ENCODE measurements at places on chromosomes 7 and 10.
A peak's percentile ranks its signal among the peaks of the same experiment; 100 is the strongest.

- no peak for DNase-seq
Measured at GRCh38 chr10:48649349-48649944, 35.2 kb upstream of the WDFY4 start.

- DNase-seq: no peak
Measured at GRCh38 chr10:48453451-48454301, 147.2 kb downstream of the MAPK8 start.

DNA sequence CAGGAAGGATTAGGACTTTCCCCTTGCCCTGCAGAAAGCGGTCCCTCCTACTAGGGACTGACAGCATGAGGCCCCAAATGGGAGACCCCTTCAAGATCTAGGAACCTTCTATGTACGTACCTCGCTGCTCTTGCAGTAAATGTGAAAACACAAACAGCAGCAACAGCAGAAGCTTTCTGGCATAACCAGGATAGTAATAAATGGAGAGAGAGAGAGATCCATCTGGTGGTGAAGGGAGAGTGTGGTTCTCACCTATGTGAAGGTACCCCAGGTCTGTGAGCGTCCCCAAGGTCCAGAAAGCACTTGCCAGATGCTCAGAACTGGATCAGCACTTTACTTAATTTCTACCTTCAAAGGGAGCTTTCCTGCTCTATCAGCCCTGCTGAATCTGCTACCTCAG, 592.7 kb downstream of the PARD3 start:
- no peak for DNase-seq

- DNase-seq: peak; percentile 61
Measured at GRCh38 chr7:139396323-139396951, 36.7 kb downstream of the LUC7L2 start.

DNA sequence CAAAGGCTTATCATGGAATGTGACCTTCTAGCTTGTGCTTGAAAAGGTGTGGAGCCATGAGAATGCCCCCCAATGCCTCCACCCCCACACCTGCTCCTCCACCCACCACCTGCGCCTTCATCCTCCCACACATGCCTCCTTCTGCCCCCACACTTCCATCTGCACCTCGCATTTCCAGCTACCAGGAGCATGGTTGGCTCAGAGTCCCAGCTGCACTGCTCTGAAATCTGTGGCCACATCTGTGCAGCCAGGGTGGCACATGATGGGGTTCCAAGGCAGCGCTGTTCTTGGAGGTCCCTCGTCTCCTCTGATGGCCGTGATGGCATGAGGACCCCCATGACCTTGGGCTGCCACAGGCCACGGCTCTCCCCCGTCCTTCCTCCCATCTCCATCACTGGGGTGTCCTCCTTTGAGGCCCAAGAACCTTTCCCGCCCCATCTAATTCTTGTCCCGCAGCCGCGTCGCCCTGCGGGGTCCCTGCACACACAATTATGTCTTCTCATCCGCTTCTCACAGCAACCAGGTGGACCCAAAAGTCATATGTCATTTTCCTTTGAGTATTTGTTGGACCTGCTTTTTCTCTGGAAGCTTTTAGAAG, 40.6 kb upstream of the CNPY1 start:
- no peak for DNase-seq

DNA sequence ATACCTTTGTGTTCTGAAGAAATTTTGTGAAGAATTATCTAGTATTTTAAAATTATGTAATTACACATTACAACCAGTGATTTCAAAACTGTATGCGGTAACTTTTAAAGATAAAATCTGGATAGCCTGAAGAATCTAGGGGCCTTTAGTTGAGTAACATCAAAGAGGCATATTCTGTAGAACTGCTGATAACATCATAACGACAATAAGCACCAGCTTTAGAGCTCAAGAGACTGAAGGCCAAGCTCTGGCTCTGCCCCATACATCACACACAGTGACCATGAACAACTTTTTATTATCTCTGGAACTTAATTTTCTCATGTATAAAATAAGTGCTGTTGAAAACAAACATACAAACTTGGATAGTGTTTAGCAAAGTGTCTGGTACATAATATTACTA, 121.1 kb upstream of the RHOBTB1 start:
- no peak for DNase-seq

- DNase-seq: peak; percentile 22
Measured at GRCh38 chr10:88437411-88437810, 145.7 kb downstream of the RNLS start.

- DNase-seq: no peak
Measured at GRCh38 chr7:76063525-76063924, 15.6 kb downstream of the MDH2 start.

GRCh38 chr7:1225441-1226185, 7.1 kb upstream of the UNCX start:
- no peak for DNase-seq

- peak; percentile 56 for DNase-seq
Measured at GRCh38 chr10:96017191-96017687, 26.1 kb upstream of the CCNJ start.

DNA sequence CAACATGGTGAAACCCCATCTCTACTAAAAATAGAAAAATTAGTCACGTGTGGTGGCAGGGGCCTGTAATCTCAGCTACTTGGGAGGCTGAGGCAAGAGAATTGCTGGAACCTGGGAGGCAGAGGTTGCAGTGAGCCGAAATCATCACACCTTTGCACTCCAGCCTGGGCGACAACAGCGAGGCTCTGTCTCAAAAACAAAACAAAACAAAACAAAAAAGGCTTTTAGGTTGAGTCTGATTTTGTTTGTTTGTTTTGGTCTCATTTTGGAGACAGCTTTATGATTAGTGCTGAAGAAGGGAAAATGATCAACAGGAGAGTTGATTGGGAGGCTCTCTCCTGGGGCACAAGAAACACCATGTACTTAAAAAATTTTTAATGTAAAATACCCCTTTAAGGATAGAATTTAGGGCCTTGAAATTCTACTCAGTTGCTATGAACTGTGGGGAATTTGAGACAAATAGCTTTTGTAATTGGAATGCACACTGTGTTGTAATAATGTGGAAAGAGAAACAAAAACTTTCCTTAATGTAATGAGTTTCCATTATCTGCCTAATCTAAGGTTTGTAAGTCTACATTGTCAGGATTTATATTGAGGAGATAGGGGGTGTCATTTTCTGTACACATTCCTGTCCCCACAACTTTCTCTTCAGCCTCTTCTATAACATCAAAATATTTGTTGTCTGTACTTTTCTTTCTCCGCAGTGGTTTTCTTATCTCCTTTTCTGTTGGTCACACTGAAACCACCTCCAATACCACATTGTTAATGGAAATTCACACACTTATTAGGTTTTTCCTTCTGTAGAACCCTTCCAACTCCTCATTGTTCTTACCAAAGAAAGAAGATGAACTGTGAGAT, 41.3 kb downstream of the ARID5B start:
- peak; percentile 43 for DNase-seq

GRCh38 chr7:27359181-27360125, 116.9 kb downstream of the EVX1 start:
- no peak for DNase-seq

DNA sequence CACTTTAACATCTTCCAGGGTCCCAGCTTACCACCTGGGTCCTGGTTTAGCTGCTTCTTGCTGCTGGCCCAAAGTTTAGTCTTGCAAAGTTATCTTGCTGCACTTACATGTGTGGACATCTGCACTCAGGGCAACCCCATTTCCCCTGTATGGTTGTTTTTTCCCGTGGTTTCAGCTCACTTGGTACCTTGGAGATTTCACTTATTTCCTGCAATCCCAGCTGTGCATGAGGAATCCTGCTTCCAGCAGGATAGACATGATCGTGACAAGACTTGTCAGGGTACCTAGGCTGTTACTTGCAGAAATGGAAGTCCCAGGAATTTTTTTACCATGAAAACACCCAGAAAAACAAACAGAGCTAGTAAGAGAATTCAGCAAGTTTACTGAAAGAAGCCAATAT, 95.9 kb upstream of the LEP start:
- no peak for DNase-seq

- DNase-seq: no peak
Measured at GRCh38 chr7:106052681-106053080, 59.4 kb downstream of the SYPL1 start.

DNA sequence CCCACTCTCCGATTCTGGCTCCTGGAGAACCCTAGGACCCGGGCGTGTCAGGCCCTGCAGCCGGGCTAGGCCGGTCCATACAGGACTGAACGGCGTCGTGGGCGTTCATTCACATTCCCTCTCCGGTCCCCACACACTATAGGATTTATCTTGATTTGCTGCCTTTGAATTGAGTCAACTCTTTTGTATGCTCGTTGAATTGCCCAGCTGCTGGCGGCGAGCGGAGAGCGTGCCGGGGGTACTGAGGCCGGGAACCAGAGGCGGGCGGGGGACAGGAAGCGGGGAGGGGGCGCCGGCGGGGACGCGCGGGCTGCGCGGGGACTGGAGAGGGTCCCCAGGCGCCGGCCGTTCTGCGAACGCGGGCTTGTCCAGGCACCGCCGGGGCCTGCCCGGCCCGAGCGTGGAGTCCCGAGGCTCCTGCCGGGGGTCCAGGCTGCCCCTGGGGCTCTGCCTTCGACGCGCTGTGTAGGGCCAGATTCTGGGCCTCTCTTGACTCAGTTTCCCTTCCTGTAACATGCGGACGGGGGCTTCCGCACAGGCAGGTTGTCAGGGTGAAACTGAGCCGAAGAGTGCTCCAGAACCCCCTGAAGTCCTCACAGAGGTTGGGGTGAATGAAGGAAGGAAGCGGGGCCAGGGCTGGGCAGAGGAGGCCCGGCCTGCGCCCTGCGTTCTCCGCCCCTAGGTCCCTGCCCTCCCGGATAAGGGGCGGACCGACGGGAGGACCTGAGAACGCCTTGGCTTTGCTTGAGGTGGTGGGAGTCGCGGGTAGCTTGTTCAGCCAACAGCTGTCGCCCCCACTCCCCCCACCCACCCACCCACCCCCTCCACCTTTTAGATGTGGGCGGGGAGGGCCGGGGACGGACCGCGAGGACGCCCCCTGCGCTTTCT, 769 bp upstream of the ELFN1 start:
- peak; percentile 50 for DNase-seq

DNA sequence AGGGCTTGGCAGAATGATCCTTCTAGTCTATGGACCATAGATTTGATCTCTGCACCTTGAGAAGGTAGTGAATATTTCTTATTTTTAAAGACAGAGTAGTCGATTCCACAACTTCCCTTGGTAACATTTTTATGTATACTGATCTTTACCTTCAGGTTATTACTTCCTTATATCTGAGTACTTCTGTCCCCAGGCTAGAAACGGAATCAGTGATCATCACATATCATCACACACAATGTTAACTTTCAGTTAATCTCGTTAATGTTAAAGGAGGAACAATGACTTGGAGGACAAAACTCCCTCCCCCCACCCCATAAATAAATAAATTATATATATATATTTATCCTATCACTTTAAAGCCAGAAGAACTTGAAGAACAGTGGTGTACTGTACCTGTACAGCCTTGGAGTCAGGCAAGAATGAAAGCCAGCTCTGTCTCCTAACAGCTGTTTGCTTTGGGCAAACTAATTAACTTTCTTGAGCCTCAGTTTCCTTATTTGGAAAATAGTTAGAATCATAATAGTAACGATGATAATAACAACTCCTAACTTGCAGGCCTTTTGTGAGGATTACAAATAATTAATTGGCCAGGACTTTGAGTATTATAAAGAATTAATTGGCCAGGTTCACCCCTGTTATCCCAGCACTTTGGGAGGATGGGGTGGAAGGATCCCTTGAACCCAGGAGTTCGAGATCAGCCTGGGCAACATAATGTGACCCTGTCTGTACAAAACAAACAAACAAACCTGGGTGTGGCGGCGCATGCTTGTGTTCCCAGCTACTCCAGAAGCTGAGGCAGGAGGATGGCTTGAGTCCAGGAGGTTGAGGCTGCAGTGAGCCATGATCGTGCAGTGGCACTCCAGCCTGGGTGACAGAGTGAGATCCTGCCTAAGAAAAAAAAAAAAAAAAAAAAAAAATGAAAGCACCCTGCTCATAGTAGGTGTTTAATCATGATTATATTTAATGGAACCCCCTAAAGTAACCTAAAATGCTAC, 63.5 kb downstream of the SAMD9 start:
- DNase-seq: no peak

GRCh38 chr7:95476904-95477594, 8.7 kb upstream of the ASB4 start:
- DNase-seq: peak; percentile 68

DNA sequence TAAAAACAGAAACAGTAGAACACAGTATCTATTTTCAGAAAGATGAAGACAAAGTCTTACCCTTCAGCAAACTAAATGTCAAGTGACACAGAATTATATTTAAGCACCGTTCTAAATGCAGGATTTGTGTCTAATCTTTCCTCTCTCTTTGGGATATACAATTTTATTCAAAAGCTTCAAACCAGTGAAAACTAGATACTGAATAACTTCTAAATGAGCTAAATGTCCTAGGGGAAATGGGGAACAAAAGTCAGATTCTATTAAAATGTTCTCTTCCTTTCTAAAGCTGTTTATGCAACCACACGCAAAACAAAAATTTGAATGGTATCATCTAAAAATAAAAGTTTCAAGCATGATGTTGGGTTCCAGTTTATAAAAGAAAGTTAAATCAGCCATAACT, 136.4 kb upstream of the AOAH start:
- no peak for DNase-seq

DNA sequence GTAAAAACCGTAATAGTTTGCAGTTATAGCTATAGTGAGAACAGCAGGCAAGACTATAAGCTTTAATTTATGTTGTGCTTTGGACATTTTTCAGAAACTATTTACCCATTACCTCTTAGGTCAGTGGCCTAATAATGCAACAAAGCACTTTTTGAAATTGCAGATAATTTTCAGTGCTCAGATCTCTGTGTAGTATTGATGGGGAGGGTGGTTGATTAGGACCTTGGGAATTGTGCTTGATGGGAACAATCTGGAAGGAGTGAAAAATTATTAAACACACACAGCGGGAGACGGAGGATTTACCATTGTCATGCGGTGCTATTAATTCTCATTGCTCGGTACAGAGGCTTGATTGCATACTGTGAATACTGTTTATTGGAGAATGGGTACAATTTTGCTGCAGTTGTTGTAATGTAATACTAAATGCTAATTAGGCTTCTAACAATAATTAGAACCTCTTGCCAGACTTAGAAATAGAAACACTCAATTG, 304.8 kb downstream of the LRMDA start:
- DNase-seq: no peak

DNA sequence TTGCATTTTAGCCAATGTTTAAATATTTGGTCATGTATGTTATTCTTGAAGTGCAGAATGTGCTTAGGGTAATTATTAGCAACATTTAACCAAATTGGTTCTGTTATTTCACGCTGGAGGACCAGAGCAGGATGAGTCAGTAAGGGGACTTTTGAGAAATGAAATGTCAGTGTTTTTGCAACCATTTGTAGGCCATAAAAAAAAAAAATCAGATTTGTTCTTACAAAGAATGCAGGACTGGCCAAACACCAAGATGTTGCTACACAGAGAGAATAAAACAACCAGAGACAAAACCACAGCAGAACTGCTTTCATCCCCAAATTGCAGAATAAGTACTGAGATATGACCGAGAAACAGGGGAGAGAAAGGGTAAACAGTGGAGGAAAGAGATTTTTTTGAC, 62.1 kb downstream of the TPST1 start:
- DNase-seq: peak; percentile 76

- no peak for DNase-seq
Measured at GRCh38 chr7:134623193-134623592, 23.5 kb upstream of the BPGM start.

- DNase-seq: peak; percentile 9
Measured at GRCh38 chr7:27364344-27364758, 121.7 kb downstream of the EVX1 start.

GRCh38 chr7:128837521-128837921, 7.3 kb downstream of the FLNC start:
- no peak for DNase-seq

GRCh38 chr10:12107781-12108180, 21.7 kb upstream of the SEC61A2 start:
- DNase-seq: no peak

Measured in fibroblast of skin of back (primary cell).